NCI-H2081 treated with DMSO at 0.1 percent for 48 hours (cell line): ENCODE measurements at places on chromosomes 2 and 18.

GRCh38 chr2:176268976-176269318, 295 bp upstream of the MTX2 start:
- no peak for DNase-seq

DNA sequence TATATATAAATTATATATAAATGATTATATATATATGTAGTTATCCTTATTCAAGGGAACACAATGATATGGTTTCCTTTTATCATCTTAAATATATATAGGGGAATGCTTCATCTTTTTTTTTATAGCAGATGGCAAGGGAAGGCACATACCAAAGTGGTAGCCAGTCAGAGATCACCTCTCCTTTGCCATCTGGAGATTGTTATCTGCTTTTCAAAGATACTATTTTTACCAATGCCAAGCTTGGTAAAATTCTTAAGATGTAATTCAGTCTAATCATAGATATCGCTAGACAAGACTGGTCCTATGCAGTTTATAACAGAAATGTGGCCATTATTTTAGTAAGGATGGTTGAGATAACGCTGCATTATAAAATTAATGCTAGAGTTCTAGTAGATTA, 64.7 kb upstream of the DSEL start:
- no peak for DNase-seq

DNA sequence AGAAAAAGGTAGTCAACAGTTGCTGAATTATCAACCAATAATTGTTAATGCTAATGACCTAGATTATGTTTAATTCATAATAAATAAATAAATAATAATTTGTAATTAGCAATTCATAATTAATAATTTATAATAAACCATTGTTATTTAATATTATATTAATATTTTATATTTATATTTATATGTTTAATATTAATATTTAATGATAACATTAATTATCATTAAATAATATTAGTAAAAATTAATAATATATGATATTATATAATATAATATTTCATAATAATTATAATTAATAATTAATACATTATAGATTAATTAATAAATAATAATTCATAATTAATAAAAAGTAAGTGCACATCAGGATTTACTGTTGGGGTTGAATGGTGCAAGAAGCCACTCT, 389.4 kb upstream of the RGPD4 start:
- DNase-seq: no peak

DNA sequence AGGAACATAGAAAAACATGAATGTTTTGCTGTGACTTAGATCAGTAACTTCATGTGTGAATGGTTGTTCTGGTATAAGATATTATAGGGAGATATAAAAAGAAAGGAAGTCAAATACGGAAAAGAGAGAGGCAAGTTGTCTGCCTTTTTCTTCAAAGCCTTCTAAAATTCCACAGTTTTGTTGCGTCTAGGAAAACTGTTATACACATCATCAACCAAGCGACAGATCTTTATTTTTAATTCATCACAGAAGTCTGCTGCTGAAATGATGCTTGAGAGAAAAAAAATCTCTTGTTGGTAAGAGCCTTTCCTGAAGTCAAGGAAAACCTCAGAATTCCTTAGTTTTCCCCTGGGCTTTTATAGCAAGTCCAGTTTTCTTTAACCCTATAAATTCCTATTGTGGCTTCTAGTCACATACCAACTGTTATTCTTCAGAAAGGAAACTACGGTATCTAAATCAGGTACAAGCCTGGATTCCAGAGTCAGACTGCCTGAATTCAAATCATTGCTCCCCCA, 36.3 kb upstream of the TANC1 start:
- DNase-seq: no peak

DNA sequence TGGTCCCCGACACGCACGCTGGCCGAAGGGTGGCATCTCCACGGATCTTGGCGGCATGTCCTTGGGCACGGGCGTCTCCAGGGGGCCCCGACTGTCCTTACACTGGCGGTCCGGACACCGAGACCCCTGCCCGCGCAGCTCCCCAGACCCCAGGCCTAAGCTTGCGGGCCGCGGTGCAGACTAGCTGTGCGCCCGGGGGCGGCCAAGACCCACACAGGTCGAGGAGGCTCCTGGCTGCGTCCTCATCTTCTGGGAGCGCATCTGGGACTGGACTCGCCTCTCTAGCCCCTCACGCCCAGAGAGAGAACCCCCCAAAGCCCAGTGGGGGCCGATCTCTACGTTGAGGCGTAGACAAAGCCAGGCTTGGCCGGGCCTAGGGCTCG, 475 bp upstream of the TWIST2 start:
- DNase-seq: no peak

DNA sequence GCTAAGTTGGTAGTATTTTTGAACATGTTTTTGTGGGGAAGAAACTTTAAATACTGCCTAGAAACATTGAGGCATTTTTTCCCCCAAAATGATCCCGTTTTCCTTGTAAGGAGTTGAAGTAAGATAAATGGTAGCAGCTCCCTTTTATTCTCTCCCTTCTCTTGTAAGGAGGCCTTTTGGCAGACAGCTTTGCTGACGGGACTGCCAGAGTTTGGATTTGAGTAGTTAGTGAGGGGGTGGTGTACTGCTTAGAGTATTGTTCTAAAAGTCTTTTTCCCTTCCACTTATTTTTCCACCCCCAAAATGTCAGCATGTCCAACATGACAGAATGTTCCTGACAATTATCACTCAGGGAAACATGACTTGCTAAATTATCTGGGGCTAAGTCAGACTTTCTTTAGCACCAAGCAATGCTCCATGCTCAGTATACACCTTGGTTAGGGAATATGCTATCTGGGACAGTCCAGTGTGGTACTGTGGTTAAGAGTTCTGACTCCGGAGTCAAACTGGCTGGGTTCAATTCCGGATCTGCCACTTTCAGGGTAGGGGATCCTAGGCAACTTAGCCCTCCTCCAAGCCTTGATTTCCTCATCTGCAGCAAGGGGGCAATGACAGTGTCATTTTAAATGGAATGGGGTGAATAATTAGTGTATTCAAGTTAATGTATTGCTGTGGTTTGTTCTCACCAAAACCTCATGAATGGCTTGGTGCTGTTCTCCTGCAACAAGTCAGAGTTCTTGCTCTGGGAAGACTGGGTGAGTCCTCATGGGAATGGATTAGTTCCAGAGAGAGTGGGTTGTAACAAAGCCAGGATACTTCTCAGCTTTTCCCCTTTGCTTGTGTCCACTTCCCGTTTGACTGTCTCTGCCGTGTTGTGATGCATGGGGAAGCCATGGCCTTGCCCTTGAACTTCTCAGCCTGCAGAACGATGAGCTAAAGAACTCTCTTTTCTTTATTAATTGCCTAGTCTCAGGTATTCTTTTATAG, 116.2 kb downstream of the TANC1 start:
- no peak for DNase-seq

GRCh38 chr18:51753365-51754057, 556.0 kb upstream of the MEX3C start:
- DNase-seq: no peak

- no peak for DNase-seq
Measured at GRCh38 chr2:84838434-84839145, 42.3 kb downstream of the TRABD2A start.

DNA sequence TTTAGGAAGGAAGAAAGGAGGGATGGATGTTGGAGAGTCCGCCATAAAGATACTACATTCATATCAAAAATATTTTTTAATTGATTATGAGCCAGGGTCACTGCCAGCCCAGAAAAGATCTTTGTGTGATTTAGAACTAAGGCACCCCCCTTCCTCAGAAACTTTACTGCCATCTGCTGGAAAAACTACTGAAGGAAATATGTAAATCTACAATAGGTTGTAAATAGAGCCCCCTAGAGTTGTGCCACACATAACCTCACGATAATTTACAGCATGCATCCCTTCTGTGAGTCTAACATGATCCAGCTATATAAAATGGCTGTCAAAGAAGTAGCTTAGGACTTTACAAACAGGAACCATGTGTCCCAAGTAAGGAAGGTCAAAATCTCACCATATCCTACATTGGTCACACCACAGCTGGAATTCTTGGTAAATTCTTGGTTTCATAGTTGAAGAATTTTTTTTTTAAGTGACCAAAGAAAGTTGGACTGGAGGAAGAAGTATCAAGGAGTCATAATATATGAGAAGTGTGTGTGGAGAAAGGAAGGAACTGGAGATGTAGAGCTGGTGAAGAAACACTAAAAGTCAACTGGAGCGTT, 152.5 kb downstream of the CYP26B1 start:
- no peak for DNase-seq

DNA sequence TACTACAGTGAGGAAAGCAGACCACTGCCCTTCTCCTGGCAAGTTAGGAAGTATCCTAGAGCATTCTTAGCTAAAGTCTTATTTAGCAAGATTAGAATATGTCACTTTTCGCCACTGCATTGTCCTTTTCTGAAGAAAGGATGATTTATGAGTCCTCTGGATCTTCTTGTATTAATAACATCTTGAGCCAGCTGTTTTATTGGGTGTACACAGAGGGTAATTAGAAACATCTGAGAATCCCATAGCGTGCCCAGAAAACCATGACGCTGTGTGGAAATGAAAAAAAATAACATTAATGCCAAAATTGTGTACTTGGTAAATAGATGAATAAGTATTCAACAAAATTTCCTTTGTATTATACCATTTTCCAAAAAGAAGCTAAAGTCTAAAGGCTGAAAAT, 198.7 kb downstream of the LTBP1 start:
- no peak for DNase-seq

GRCh38 chr2:113060396-113060795, 1.4 kb downstream of the IL36RN start:
- DNase-seq: no peak

DNA sequence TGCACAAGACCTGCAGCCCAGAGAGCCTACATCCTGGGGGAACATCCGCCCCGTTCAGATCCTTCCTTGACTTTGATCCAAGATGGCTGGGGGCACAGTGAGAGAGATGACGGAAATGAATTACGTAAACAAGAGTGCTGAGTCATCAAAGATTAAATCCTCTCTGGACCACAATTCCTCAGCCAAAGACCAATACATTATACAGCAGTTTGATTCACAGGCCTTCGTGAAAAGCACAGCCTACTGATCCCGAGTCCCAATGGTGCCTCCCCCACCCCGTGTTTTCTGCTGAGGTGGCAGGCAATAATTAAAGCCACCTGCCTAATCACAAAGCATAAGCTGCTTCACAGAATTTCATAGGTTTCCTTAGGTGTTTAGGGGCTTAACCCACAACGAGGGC, 43.0 kb downstream of the MYO5B start:
- no peak for DNase-seq

- no peak for DNase-seq
Measured at GRCh38 chr2:224769489-224769888, 53.3 kb upstream of the CCDC195 start.

DNA sequence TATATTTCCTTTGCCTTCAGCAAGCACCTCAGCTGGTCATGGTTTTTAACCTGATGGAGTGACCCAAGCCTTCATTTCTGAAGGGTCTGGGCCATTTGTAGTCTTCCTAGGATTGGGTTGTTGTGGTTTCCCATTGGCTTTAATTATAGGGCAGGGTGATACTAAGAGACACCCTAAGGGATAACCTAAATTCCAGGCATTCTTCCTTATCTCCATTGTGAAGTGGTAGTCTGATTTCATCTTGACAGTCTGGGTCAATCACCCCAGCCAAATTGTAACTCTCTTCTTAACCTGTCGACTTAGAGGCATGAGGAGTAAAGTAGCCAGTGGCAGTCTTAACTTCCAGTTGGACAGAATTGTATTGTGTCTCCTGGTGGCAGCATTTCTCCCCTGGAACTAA, 30.2 kb upstream of the MEX3C start:
- DNase-seq: no peak

DNA sequence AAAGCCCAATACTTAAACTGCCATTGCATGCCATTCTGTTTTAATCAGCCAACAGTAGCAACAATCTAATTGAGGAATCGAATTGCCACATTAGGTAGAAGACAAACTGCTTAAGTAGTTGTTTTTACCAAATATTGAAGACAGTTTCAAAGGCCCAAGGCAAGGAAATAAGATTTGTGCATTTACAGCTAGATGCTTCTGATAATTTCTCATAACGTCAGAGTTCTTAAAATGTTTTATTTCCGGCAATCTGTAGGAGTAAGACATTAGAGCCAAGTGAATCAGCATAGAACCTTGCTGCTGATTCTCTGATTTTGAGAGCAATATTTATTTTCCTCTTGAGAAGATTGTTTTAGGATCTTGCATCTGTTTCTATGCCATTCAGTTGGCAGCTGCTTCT, 174.3 kb downstream of the RBM43 start:
- DNase-seq: no peak

- DNase-seq: no peak
Measured at GRCh38 chr2:189862751-189863150, 78.5 kb downstream of the PMS1 start.

GRCh38 chr2:156326526-156327095, 5.9 kb downstream of the NR4A2 start:
- DNase-seq: no peak

- no peak for DNase-seq
Measured at GRCh38 chr2:61014763-61015162, 2.8 kb upstream of the PEX13 start.

GRCh38 chr2:241482126-241482955, 26.0 kb downstream of the STK25 start:
- no peak for DNase-seq

GRCh38 chr2:20624884-20625485, 25.9 kb downstream of the HS1BP3 start:
- no peak for DNase-seq

GRCh38 chr2:178265851-178266250, 71.5 kb downstream of the OSBPL6 start:
- no peak for DNase-seq

DNA sequence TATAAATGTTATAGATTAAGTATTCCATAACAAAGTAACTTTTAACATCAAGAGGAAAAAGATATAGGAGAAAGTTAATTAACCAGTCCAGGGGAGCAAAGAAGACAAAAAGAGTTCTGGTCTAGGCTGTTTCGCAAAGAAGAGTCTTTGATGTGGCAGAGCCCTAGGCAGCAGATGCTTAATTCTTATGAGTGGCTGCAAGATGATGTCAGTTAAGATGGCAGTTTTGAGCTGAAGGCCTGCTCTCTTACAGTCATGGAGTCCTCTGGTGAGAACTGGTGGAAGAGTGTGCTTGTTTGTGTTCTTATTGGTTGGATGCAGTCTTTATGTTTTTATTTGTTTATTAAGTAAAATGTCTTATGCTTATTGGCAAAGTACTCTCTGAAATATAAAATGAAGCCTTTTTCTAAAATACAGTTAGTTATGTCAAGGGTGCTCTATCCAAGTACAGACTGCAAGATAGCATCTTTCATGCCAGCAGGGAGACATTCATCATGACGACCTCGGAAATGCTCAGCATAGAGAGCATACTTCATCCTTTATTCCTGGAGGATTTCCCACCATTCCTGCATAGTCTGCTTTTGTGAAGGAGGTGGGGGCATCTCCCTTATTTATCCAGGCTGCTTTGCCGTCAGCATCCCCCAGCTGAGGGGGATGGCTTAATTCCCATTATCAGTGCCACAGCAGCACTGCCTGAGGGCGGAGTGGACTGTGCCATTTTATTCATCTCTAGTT, 38.9 kb upstream of the SERPINE2 start:
- no peak for DNase-seq

- no peak for DNase-seq
Measured at GRCh38 chr2:119282146-119282995, 58.7 kb downstream of the STEAP3 start.
